Activated CD8-positive, alpha-beta memory T cell treated with anti-CD3 and anti-CD28 coated beads, Interleukin-2, amount 10 ng/mL, durations not matched to agents 7 days and 5 days (primary cell): ENCODE measurements at places on chromosomes 2 and 18. TPM values are rescaled to one million over a fixed set of nuclear protein-coding genes. Genes with fewer than 3 reads are reported as not detected.

The DUSP19 gene
- 2.1 TPM for total RNA-seq

The METTL4 gene
- total RNA-seq = 25.3 TPM

The SLC14A1 gene
- 6.8 TPM for total RNA-seq

The PLA2R1 gene
- total RNA-seq = not detected

The ASXL3 gene
- total RNA-seq = not detected

The WNT6 gene
- total RNA-seq = not detected
